ENCODE measurements at places on chromosomes 16 and 17. TPM values are rescaled to one million over a fixed set of nuclear protein-coding genes. Genes with fewer than 3 reads are reported as not detected.

Gene ABCC12
- polyA plus RNA-seq, result 0.04 TPM

DNA sequence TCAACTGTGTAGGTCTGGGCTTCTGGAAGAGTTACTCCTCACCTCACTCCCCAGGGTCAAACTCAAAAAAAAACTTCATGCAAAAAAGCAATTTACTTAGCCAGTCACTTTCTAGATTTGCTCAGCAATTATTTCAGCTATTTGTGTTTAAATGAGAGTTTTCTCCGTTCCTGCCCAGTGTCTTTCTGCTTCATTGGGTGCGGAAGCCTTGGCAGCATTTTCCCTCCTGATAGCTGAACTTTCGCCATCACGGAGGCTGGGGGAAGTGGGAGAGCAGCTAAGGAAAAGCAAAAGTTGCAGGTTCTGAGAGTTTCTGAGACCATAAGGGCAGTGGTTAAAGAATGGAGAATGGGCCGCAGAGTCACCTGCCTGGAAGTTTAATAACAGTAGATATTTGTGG, 287.1 kb upstream of the DYNLRB2 start:
- no peak for DNase-seq

Gene CBLN1
- 0.44 TPM for polyA plus RNA-seq

Gene HS3ST3A1
- 5.3 TPM for polyA plus RNA-seq

DNA sequence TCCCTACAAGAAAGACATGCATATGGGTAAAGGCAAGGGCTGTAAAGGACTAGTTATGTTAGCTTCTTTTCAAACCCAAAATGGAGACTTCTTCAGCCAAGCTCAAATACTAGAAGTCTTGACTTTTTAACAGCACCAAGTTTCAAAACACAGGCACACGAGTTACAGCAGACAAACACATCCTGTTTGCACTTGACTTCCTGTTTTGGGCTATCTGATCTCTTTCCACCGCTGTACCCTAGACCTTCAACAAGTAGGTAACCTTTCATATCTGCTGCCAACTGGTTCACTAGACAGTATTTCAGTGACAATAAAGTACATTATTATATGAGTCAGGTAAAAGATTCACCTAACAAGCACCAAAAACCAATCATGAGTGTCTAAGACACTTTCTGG, 12.3 kb downstream of the RFFL start:
- DNase-seq, result no peak

Gene CALB2
- polyA plus RNA-seq, result 0.70 TPM

Gene LGALS9B
- not detected for polyA plus RNA-seq

Gene ZP2
- not detected for polyA plus RNA-seq

Gene ZNF646
- 14.5 TPM for polyA plus RNA-seq

DNA sequence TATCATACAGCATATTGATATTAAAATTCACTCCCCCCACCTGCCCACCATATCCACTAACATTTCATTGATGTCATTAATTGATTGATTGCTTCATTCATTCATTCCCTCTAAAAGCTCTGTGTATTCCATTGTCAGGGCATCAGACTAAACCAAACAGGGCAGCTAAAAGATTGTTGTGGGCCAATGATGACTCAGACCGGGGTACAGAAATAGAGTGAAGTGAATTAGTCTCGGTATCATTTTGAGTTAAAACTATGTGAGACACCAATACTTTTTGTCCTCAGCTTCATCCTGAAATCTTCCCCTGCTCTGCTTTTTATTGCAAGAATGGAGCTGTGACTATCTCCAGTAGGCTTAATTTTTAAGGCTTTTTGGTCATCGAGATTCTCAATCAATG, 868.3 kb downstream of the CDH11 start:
- DNase-seq, result no peak

Gene NPIPA3
- not detected for polyA plus RNA-seq

Gene RNF213
- polyA plus RNA-seq, result 104 TPM

Gene FBXW10B
- 0.74 TPM for polyA plus RNA-seq

GRCh38 chr16:85649411-85650134, 36.5 kb downstream of the GSE1 start:
- no peak for DNase-seq

DNA sequence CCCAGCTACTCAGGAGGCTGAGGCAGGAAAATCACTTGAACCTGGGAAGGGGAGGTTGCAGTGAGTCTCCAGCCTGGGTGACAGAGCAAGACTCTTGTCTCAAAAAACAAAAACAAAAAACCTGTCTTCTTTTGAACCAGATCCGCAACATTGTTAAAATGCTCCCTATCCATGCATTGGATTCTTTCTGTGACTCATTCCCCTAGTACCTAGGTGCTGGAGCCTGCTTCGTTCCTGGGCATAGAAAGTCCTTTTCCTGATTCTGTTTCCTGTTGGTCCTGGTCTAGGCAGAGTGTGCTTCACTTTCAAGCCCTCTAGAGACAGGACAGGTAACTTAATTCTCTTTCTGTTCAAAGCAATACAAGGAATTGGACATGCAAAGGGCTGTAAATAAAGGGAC, 5.2 kb downstream of the EPN2 start:
- DNase-seq, result no peak

Gene PLCD3
- polyA plus RNA-seq, result 27.4 TPM

- no peak for DNase-seq
Observed at GRCh38 chr17:19886116-19886515, 18.4 kb upstream of the ULK2 start.

GRCh38 chr17:78459696-78460095, 81.2 kb downstream of the PGS1 start:
- no peak for DNase-seq

- DNase-seq, result no peak
Observed at GRCh38 chr17:54085020-54085419, 262.3 kb downstream of the KIF2B start.

- DNase-seq, result no peak
Observed at GRCh38 chr16:86118467-86119307, 219.7 kb downstream of the IRF8 start.

Gene CCDC200
- polyA plus RNA-seq, result 40.9 TPM

Gene TEX14
- polyA plus RNA-seq, result 0.63 TPM

Gene VWA3A
- polyA plus RNA-seq, result 5.3 TPM

Gene FLII
- polyA plus RNA-seq, result 142 TPM

GRCh38 chr16:80200079-80200478, 340.7 kb upstream of the DYNLRB2 start:
- DNase-seq, result no peak

DNA sequence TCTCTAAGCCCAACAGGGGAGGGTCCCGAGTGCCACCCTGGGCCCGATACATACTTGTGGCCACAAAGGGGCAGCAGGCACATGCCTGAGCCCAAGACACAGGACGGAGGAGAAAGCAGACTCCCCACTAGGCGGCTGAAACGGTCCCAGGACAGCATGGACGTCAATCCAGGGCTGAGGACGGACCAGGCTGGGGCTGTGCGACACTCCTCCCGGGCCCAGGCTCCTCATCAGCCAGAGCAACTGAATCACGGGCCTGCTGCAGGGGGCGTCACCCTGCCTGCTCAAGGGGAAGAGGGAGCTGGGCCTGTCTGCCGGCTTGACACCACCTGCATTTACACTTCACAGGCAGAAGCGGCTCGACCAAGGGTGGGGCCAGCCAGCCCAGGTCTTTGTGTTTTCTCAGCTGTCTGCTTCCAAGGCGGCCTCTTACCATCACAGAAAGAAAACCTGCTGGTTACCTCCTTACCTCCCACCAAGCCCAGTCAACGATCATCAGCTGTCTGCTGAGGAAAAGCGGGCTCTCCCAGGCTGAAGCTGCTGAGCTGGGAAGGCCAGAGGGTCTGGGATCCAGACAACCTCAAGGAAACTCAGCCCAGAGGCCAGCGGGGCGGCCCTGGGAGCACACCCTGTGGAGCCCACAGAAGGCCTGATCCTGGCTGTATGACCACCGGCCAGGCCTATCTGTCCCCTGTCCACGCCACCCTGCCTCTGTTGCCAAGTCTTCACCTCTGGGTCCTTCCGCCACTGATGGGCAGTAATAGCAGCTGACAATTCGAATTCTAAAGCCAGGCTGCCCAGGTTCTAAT, 26.4 kb downstream of the KIFC3 start:
- DNase-seq, result peak; percentile 71

DNA sequence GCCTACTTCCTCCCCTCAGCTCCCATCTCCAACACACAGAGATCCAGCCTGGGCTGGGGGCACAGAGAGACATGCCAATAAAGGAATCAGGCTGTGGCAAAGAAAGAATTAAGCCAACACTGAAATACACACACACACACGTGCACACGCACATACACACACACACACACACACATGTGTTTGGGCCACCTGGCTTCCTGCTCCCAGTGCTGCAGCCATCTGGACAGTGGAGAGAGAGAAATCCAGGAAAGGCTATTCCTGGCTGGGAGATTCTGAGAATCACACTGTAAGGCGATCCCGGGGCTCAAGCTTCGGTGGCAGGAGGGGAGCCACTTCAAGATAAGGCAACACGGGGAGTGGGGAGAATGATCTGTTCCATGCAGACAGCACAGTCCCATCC, 72.4 kb downstream of the NOG start:
- DNase-seq, result no peak

Measured in renal pelvis (tissue), 12 donors.